Aortic smooth muscle cell (primary cell): ENCODE measurements at places on chromosomes 16 and 17. TPM values are rescaled to one million over a fixed set of nuclear protein-coding genes. Genes with fewer than 3 reads are reported as not detected.

Gene KIF19
- 0.44 and 1.2 TPM in 2 replicates for total RNA-seq

Gene PPY
- total RNA-seq = not detected in 2 replicates

Gene USP6
- total RNA-seq = not detected in 2 replicates

Gene TBC1D3B
- total RNA-seq = 1.1 and 1.7 TPM in 2 replicates

Gene CLEC3A
- not detected in 2 replicates for total RNA-seq
